Frontal cortex (tissue), 4 donors: ENCODE measurements at places on chromosomes 16 and 17.

DNA sequence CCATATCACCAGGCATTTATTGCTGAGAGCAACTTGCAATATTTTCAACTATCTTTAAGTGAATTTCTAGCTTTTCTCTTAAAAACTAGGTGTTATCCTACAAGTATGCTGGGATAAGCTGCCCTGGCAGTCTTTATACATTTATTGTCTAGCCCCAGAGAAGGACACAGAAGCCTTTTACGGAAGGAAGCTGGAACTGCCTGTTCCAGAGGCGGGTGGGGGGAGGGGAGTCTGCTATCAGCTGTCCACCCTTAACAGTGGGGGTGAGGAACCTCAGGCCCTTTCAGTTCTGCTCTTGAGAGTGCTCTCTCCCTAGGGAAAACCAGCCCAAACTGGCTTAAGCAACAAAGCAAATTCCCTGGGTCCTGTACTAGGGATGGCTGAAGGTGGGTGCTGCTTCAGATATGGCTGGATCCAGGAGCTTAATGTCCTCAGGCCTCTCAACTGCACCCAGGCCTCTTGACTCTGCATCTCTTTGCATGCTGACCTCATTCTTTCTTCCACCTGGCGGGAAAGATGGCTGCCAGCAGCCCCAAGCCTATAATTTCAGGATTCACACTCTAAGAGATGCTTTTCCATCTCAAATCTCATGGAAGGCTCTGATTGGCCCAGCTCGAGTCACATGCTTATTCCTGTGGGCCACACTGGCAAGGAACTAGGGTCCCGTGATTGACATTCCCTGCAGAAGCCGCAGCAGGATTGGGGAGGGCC, 16.6 kb downstream of the NAGPA start:
- no peak for DNase-seq

DNA sequence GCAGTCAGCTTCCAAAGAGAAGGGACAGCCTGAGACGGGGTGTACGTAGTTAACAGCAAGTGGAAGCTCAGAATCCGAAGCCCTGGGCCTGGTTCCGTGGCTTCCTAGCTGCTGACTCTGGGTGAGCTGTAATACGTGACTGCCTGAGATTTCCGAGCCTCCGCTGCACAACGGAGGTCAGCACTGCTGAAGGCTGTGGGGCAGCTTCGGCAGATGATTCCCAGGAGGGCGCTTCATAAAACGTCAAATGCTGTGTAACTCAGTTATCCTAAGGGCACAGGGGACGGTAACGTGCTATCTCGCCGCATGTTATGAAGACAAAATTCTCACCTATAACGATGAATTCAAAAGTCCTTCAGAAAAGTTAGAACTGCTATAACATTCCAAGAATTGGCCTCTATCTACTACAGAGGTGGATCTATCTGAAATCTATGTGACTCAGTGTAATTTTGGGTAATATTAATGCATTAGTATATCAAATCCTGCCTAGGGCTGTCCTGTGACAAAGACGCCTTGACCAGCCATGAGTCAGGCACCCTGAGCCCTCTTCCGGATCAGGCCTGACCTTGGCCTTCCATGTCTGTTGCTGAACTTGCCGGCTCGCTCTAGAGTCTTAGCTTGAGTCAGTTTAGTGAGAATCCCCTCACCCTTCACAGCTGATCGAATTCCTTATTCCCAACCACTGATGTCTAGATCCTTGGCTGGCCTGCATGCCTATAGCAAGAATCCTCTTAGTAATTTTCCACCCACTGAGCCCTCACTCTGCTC, 43.5 kb downstream of the MARF1 start:
- no peak for DNase-seq

- DNase-seq, result no peak
Observed at GRCh38 chr17:32863559-32863958, 13.4 kb downstream of the MYO1D start.

DNA sequence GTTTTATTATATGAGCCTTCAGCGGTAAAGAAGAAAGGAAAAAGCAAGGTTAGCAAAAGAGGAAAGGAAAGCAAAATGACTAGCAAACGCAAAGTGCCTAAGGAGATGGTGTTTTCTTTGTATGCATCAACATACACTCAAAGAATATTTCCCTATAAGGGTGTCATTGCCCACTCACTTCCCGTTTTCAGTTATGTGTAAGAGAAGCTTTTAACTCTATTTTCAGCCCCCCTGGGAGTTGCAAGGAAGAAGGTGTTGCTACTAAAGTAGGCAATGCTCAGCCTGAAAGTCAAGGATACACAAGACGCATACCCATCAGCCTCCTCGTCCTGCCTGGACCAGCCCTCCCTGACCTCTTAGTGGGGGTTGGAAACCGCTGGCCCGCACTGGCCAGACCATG, 267.7 kb upstream of the ZFHX3 start:
- DNase-seq, result no peak

DNA sequence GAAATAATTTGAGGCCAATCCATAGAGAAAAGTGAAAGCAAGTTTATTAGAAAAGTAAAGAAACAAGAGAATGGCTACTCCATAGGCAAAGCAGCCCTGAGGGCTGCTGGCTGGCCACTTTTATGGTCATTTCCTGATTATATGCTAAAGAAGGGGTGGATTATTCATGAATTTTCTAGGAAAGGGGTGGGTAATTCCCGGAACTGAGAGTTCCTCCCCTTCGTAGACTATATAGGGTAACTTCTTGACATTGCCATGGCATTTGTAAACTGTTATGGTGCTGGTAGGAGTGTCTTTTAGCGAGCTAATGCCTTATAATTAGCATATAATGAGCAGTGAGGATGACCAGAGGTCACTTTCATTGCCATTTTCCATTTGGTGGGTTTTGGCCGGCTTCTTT, 4.4 kb downstream of the DHRS7B start:
- no peak for DNase-seq

- no peak for DNase-seq
Observed at GRCh38 chr16:56549744-56550385, 15.0 kb upstream of the MT4 start.

GRCh38 chr17:81154961-81155360, 10.3 kb upstream of the PVALEF start:
- no peak for DNase-seq

DNA sequence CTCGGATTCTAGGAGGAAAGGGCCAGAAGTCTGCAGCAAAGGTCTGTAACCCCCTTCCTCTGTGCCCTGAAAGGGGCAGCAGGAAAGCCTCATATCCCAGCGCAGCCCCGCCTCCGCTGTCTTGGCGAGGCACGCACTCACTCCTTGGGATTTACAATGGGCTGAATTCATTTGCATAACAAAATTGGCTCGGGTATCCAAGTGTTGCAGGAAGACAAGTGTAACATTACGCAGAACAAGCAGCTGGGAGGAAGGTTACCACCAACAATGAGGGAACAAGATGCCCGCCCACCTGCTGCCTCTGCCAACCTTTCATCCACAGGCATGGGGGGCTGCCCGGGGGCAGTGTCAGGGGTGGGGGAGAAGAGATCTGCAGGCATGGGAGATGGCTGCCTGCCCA, 130.4 kb downstream of the MRM1 start:
- no peak for DNase-seq

DNA sequence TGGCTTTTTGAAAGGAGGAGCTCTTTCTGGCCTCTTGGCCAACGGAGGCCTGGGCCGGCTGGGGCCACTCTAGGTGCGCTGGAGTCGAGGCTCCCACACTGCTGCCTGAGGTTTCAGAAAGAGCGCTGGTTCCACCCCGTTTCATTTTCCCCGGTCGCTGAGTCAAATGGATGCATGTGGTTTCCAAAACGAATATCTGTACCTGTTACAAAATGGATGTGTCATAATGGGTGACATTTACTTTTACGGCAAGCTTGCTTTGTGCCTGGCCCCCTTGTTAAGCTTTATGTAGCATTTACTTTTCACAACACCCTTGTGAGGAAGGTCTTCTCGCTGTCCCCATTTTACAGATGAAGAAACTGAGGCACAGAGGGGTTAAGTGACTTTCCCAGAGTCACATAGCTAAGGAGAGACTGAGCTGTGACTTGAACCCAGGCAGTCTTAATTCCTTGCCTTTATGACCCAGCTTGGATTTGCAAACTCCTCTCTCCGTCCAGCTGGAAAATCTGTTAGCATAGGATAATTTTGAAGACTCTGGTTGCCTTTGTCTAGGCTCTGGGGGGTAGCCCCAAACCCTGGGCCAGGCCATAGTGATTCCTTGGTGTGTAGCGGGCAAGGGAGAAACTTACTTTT, 10.6 kb downstream of the KSR1 start:
- DNase-seq, result no peak

DNA sequence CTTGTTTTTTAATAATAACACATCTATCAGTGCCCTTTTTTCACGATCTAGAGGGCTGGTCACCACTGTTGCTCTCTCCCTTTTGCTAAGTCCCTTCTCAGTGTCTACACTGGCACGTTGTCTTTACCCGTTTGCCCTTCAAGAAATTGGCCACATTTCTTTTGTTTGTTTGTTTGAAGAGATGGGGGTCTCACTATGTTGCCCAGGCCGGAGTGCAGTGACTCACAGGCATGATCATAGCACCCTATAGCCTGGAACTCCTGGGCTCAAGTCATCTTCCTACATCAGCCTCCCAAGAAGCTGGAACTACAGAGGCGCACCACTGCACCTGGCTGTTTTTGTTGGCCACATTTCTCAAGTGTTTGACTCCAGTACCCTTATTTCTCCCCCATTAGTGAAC, 138.0 kb upstream of the AXIN2 start:
- no peak for DNase-seq

- DNase-seq, result no peak
Observed at GRCh38 chr16:89742948-89743347, 21.6 kb downstream of the ZNF276 start.

GRCh38 chr17:32495359-32496231, 8.8 kb downstream of the CDK5R1 start:
- no peak for DNase-seq

GRCh38 chr17:6525731-6526130, 30.6 kb downstream of the PITPNM3 start:
- no peak for DNase-seq

DNA sequence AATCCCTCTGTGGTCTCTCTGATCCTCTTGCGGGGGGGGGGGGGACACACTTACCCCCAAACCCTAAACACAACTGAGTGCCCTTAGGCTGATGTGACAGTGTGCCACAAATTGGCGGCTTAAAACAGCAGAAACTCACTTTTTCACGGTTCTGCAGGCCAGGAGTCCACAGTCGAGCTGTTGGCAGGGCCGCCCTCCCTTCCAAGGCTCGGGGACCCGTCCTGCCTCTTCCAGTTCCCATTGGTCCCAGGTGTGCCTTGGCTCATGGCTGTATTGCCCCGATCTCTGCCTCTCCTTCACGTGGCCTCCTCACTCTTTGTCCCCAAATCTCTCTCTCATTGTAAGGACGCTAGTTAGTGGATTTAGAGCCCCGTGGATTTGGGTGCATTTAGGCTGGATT, 199.9 kb upstream of the CIBAR2 start:
- no peak for DNase-seq

DNA sequence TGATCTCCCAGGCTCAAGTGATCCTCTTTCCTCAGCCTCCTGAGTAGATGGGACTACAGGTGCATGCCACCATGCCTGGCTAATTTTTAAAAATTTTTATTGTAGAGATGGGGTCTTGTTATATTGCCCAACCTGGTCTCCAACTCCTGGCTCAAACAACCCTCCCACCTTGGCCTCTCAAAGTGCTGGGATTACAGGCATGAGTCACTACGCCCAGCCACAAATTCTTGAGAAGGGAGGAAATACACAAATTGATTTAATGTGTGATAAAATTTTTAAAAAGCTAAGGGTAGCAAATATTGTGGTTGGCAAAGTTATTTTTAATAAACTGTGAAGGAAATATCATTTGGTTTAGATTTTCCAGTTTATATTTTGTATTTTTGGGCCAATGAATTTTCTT, 9.6 kb downstream of the ITGAD start:
- DNase-seq, result no peak

- no peak for DNase-seq
Observed at GRCh38 chr16:69363281-69363717, 11.7 kb upstream of the TMED6 start.

DNA sequence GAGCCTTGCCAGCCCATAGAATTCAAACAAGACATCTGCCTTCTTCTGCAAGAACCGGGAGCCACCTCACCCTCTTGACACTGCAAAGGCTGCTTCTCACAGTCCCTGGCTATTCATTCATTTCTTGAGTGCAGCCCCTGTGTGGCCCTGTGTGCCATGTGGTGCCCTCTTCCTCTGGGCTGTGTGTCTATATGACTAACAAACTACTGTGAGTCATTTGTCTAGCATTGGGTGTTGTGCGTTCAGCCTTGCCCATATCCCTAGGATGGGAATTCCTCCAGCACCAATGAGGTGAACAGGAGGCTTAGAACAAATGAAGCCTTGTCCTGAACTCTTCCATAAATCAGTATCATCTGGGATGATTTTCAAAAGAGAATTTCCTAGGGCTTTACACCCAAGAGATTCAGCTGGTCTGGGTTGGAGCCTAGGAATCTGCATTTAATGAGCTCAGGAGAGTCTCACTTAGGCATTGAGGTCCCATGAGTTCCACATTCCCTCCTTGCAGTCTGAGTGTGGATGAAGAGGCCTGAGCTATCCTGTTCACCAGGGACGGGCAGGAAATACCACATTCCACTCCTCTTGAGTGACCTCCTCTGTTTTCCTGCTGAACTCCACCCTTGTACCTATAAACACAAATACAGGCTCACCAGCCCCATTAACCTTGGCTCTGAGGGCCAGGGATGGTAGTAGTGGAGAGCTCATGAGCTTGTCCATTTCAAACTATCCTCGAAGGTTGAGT, 308.7 kb upstream of the N4BP1 start:
- DNase-seq, result no peak

DNA sequence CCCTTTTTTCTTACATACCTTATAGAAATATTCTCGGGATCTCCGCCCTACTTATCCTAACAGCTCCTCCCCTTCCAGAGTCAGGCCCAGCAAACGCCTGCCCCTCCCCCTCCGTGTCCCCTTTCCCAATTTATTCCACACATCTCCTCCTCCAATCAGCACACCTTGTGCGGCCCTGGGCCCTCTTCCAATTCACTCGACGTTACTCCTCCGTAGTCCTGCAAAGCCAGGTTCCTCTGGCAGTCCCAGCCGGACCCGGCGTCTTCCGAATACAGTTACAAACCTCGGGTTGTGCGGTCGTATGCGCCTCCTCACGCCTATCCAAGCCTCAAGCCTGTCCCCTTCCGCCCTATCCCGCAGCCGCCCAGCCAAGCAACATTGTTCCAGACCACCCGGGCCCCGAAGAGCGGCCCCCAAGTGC, 677 bp downstream of the CBX1 start:
- no peak for DNase-seq

- DNase-seq, result no peak
Observed at GRCh38 chr16:11561454-11561805, 25.3 kb downstream of the LITAF start.
